Caudate nucleus (tissue), 63 donors: ENCODE measurements at places on chromosomes 3 and 15.

GRCh38 chr3:176274161-176274560 is 923.1 kb downstream of the TBL1XR1 start:
- no peak for DNase-seq

DNA sequence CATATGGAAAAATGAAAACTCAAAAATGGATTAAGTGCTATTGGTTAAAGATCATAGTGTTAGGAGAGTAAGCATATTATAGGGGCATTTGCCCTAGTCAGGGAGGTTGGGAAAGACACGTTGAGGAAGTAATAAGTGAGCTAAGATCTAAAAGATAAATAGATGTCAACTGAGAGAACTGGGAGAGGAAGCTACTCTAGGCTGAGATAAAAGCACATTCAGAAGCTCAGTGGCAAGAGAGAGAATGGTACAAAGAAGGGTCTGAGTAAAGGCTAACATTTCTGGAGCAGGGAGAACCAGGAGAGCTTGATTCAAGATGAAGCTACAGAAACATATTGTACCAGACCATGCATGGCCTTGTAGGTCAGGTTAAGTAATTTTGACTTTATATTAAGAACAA is 63.9 kb downstream of the TRPC1 start:
- DNase-seq = no peak

- peak; percentile 35 for DNase-seq
Observed at GRCh38 chr3:150370122-150370602, 37.9 kb upstream of the TSC22D2 start.

GRCh38 chr3:177144922-177145321 is 52.4 kb downstream of the TBL1XR1 start:
- no peak for DNase-seq

DNA sequence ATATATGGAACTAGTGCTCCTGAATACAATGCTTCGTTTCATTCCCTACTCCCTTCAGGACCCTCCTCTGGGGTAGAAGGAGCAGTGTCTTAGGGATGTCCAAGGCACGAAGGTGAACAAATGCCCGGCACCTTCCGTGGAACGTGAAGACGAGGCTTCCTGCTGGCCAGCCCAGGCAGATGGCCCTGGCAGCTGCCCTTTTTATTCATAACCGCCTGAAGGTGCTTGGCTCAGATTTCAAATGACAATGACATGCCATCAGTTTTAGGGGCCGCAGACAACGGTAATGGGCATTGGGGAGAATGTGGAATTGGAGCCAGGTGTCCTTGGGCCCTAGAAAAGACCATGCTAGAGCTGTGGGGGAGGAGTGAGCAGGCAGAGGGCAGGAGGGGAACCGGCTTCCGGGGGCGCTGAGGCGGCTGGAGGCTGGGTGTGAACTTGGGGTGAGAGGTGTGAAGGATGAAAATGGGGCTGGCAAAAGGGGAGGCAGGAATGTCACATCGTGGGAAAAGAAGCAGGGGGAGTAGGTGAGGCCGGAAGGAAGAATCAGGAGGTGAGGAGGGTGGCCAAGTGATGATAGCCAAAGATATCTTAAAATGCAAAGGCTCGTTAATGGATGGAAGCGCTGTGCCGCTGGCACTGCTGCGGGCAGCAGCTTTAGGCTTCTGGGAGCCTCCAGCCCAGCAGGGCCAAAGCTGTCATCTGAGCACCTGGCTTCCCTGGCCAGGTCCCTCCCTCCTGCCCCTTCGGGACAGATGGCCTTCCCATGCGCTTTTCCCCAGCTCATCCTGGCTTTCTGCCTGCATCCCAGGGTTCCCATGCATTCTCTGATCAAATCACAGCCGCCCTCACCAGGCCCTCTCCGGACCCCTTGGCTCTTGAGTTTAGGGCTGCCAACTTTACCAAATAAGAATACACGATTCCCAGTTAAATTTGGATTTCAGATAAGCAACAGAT is 93.7 kb downstream of the TMEM266 start:
- no peak for DNase-seq

DNA sequence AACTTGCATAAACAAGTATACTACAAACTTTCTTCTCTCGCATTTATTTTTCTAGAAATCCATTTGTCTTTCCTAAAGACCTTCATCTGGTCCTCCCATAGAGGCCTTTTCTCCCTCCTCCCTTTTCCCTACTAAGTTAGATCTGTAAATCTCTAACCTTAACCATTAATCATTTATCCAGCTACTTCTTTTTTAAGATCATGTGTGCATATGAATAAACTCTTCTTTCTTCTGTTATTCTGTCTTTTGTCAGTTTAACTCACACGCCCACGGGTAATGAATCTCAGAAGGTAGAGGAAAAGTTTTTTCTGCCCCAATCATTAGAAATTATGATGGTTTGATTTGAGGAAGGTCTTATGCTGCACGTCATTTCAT is 48.7 kb upstream of the FHIT start:
- DNase-seq = no peak

- DNase-seq = no peak
Observed at GRCh38 chr15:54119051-54119450, 140.8 kb downstream of the UNC13C start.

GRCh38 chr15:76533060-76533820 is 196.7 kb downstream of the ISL2 start:
- no peak for DNase-seq

GRCh38 chr3:144777906-144778305 is 806.3 kb downstream of the DIPK2A start:
- no peak for DNase-seq

GRCh38 chr15:56919609-56920366 is 1.3 kb downstream of the TCF12 start:
- DNase-seq = peak; percentile 59
